ENCODE measurements at places on chromosomes 3 and 15. TPM values are rescaled to one million over a fixed set of nuclear protein-coding genes. Genes with fewer than 3 reads are reported as not detected.

GABRA5 gene
- total RNA-seq: 0.50 TPM

GPR160 gene
- total RNA-seq: 0.50 TPM

ADPGK gene
- total RNA-seq: 78.5 TPM

NR2F2 gene
- total RNA-seq: 41.1 TPM

EPHB3 gene
- 8.5 TPM for total RNA-seq

GJD2 gene
- not detected for total RNA-seq

PROK2 gene
- not detected for total RNA-seq

CLN6 gene
- 11.2 TPM for total RNA-seq

TM4SF1 gene
- 287 TPM for total RNA-seq

CHST2 gene
- 13.0 TPM for total RNA-seq

MRAS gene
- 73.6 TPM for total RNA-seq

FBXO40 gene
- total RNA-seq: under 0.01 TPM

TNNC1 gene
- total RNA-seq: 0.33 TPM

MINDY2 gene
- total RNA-seq: 23.6 TPM

FEZF2 gene
- not detected for total RNA-seq

ATRIP gene
- 13.4 TPM for total RNA-seq

CPN2 gene
- total RNA-seq: not detected

SOX2 gene
- not detected for total RNA-seq

CDHR4 gene
- total RNA-seq: 0.12 TPM

GCNT3 gene
- 0.37 TPM for total RNA-seq

RAD51 gene
- 11.0 TPM for total RNA-seq

OR4F15 gene
- total RNA-seq: 0.12 TPM

CISH gene
- total RNA-seq: 0.62 TPM

GNAT1 gene
- total RNA-seq: not detected

LRRC2 gene
- total RNA-seq: 7.4 TPM

SLC28A1 gene
- total RNA-seq: 0.12 TPM

NMNAT3 gene
- 2.4 TPM for total RNA-seq

CGNL1 gene
- 1.5 TPM for total RNA-seq

CLDN16 gene
- total RNA-seq: not detected

PROS1 gene
- total RNA-seq: 20.1 TPM

MUC20 gene
- total RNA-seq: 0.22 TPM

GPD1L gene
- total RNA-seq: 11.6 TPM

CA12 gene
- 128 TPM for total RNA-seq

LRRC3B gene
- not detected for total RNA-seq

TCAIM gene
- total RNA-seq: 20.6 TPM

GOLGA6D gene
- total RNA-seq: not detected

SLC12A1 gene
- not detected for total RNA-seq

ZBED2 gene
- total RNA-seq: under 0.01 TPM

XCR1 gene
- under 0.01 TPM for total RNA-seq

ABHD17C gene
- 3.0 TPM for total RNA-seq

REC114 gene
- not detected for total RNA-seq

FBXL2 gene
- 29.0 TPM for total RNA-seq

PLA2G4F gene
- 0.12 TPM for total RNA-seq

HYAL1 gene
- 0.66 TPM for total RNA-seq

SLC12A8 gene
- total RNA-seq: 6.9 TPM

SLC22A13 gene
- total RNA-seq: 0.22 TPM

C3orf52 gene
- 17.2 TPM for total RNA-seq

FGD5 gene
- total RNA-seq: 0.37 TPM

STRA6 gene
- total RNA-seq: 4.5 TPM

IL5RA gene
- not detected for total RNA-seq

THSD4 gene
- total RNA-seq: 63.7 TPM

DISP2 gene
- total RNA-seq: under 0.01 TPM

SCG3 gene
- not detected for total RNA-seq

GPR149 gene
- not detected for total RNA-seq

MST1R gene
- 0.33 TPM for total RNA-seq

ATG3 gene
- 112 TPM for total RNA-seq

POPDC2 gene
- total RNA-seq: 6.3 TPM

PLCB2 gene
- total RNA-seq: 0.66 TPM

TMC3 gene
- total RNA-seq: not detected

Data from uterine smooth muscle cell (primary cell).